ENCODE measurements at places on chromosomes 5 and 9.

DNA sequence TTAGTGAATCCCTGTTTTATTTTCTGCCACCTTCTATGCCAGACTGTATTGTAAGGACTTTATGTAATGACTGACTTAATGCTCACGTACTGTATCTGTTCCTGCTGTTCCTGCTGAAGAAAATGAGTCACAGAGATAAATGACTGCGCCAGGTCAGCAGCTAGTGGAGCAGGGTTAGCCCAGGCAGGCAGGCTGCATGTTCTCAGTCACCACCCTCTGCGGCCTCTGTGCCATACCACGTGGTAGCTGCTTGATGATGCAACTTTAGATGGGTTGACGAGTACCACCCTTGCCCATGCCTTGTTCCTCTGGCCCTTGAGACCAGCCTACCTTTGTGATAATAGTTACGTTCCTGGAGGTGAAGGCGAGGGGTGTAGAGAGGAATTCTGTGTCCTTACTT lies 161.9 kb downstream of the TRIO start:
- no peak for DNase-seq

DNA sequence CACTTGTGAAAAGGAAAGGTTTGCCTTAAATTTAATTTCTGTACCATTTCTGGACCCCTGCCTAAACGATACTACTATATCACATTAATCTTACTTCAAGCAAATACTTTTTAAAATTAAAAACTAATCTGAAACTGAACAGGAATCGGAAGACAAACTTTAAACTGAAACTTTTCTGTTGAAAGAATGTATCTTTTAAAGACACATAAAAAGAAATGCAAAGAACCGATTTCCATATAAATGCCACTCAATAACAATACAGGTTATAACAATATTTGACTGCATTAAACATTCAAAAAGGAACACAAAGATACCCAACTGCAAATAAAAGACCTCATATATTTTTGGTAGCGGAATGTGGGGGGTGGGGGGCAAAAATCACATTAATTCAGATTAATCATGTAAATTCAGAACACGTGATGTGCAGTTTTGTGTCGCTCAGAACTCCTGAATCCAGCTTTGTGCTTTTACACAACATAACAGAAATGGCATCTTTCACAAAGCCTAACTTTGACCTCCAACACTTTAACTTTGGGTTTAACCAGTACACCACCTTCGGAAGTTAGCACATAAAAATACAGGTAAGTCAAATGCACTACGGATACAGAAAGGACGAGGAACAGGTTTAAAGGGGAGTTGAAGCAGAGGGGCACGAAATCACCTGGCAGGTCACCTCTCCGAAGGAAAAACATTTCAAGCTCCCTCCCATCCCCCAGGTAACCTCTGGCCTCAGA lies 925 bp downstream of the LIFR start:
- no peak for DNase-seq

- DNase-seq = no peak
Measured at GRCh38 chr9:20417373-20418080, 204.8 kb downstream of the MLLT3 start.

DNA sequence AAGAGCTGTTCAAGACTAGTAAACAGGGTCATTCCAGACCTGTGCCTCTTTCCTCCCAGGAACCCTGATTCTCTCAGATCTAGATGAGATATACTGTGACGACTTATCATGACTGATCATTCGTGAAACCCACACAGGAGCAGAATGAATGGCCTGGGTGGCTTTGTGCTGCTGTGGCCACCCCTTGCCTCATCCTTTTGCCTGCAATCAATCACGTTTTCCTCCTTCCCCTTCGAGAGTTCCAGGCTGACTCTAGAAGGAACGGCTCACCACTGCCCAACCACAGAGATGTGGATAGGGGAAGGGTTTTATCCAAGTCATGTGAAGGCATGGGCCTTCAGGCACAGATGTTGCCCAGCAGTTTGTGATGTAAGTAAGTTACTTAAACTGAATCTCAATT lies 5.8 kb downstream of the ANXA6 start:
- DNase-seq = peak; percentile 61

- no peak for DNase-seq
Measured at GRCh38 chr9:111348821-111349271, 18.8 kb upstream of the OR2K2 start.

GRCh38 chr5:55066277-55066676 lies 36.2 kb upstream of the GZMA start:
- DNase-seq = no peak

DNA sequence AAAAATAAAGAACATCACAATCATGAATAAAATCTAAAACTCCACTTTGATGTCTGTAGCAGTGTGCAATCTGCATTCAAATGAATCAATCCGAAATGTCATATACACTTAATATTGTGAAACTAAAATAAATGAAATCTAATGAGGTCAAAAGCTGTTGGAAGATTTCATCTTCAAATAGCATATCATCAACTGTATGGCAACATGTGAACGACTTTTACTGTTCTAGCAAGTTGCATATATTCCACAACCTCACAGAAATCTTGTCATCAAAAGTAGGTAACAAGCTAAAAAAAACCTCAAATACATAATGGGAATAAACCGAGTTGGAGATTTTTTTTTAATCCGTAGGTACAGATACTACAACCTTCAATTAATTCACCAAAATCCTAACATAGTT lies 1.2 kb downstream of the PTBP3 start:
- DNase-seq = no peak

- DNase-seq = no peak
Measured at GRCh38 chr9:36843964-36844363, 190.1 kb downstream of the PAX5 start.

- no peak for DNase-seq
Measured at GRCh38 chr9:34218446-34218845, 39.6 kb downstream of the UBAP1 start.

Data from GM06990 (cell line).